ENCODE measurements at places on chromosomes 1 and 21. TPM values are rescaled to one million over a fixed set of nuclear protein-coding genes. Genes with fewer than 3 reads are reported as not detected.

DNA sequence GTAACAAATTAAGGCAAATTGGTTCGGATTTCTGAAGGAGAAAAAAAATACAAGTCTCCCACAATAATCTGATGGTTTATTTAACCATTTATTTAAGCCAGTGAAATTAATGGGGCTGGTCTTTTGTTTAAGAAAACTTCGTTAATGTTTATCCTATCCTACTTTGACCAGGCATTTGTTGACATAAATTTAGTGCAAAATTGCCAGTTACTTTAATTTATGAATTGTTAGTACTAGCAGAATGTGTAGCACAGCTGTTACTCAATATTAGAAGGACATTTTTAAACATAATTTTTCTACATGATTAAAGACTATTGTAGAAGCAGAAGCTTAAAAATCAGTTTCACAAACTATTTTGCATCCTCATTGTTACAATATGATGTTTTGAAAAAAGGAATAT is 687.6 kb upstream of the PTBP2 start:
- DNase-seq, result no peak

- DNase-seq, result no peak
Observed at GRCh38 chr21:35367553-35367952, 318.5 kb upstream of the RUNX1 start.

GRCh38 chr21:45556645-45557615 is 14.7 kb upstream of the SLC19A1 start:
- no peak for DNase-seq

DNA sequence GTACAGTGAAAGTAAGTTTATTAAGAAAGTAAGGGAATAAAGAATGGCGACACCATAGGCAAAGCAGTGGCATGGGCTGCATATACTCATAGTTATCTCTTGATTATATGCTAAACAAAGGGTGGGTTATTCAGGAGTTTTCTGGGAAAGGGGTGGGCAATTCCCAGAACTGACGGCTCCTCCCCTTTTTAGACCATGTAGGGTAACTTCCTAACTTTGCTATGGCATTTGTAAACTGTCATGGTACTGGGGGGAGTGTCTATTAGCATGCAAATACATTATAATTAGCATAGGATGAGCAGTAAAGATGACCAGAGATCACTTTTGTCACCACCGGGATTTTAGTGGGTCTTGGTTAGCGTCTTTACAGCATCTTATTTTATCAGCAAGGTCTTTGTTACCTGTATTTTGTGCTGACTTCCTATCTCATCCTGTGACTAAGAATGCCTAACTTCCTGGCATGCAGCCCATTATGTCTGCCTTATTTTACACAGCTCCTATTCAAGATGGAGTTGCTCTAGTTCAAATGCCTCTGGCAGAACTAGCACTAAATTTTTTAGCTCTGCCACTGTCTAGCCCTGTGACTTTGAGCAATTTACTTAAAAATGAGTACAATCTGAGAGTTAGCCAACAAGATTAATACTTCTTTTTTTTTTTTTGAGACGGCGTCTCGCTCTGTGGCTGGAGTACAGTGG is 110.3 kb upstream of the PALMD start:
- DNase-seq, result no peak

DNA sequence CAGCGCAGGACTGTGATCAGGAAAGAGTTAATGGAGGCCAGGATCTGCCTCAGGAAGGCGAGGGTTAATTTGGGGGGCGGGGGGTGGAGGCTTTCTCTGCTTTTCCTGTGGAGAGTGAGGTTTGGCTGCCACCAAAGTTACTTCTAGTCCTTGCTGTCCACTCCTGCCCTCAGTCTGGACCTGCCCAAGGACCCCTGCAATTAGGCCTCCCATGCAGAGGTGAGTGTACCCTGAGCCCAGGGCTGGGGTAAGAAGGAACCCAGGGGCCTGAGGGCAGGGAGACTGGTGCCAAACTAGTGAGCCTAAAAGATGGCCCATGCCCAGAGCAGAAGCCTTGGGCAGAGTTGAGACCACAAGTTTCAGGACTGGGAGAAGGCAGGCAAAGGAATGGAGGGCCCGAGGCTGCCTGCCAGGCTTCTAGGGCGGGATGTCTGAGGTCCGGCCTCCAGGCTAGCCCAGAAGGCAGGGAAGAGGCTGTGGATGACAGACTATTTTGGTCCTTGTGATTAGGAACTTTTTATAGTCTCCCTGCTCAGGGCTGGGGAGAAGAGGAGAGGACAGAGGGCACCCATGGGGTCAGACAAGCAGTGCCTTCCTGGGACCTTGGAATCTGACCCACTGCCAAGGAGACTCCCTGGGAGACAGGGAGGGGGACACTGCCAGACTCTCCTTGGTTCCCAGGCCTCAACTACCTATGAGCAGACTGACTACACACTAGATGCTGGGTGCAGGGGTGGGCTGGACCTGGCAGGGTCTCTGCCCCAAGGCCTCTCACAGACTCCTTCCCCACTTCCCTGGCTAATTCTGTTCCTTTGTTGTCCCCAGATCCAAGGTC is at the start of gene FAM110D:
FAM110D (plus strand) TSS at position 172 of the 835 bp plus-strand sequence. CDS start 2,213 bp downstream, outside the sequence.
- DNase-seq, result peak; percentile 39

- no peak for DNase-seq
Observed at GRCh38 chr1:91226741-91227140, 177.9 kb downstream of the HFM1 start.

- DNase-seq, result no peak
Observed at GRCh38 chr1:242412921-242413320, 111.6 kb downstream of the PLD5 start.

GRCh38 chr1:51234721-51235425 is 1.2 kb upstream of the RNF11 start:
- DNase-seq, result peak; percentile 59

GRCh38 chr1:12525311-12526181 is 92.5 kb downstream of the DHRS3 start:
- DNase-seq, result no peak

- DNase-seq, result no peak
Observed at GRCh38 chr1:844472-845026, 79.2 kb upstream of the SAMD11 start.

DNA sequence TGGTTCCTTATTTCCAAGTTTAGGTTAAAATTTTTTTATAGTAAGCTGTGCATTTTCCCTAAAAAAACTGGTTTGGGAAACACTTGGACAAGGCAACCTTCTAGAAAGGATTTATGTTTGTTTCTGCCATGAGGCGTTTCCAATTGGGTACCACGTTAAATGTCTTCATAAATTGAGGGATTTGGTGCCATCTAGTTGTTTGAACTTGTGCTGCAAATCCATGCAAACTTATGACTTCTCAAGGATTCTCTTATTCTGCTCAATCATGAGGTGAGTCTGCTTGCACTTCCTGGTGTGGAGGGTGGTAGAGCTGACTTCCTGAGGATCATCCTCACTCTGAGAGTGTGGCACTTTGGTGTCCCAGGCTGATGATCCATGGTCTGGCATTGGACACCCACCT is 123.3 kb downstream of the PCNX2 start:
- no peak for DNase-seq

DNA sequence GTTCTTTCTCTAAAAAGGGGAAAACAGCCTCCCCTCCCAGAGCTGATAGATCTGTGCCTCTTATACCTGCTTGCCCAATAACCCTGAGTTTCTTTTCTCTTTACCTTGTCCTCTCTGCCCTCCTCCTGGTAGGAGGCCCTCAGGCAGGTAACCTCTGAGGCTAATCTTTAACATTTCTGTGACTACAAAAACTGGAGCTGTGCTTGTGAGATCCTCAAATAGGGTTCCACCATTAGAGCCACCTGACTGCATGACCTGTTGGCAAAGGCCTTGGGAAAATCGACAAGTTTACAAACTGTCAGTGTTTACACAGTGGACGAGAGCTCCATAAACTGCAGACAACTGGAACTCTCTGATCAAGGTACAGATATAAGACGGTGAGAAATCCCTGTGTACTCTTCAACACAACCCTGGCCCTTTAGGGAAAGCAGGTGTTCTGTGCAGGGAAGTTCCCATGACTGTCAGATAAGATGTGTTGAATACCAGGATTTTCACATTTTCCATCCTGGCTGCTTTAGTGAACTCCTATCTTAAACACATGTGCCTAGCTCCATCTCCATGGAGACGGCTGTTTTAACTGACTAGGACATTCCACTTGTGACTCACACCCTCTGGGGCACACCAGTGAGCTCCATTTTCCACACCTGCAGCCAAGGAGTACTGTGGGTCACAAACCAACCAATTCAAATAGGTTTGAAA is 38.3 kb downstream of the ECE1 start:
- DNase-seq, result peak; percentile 70

DNA sequence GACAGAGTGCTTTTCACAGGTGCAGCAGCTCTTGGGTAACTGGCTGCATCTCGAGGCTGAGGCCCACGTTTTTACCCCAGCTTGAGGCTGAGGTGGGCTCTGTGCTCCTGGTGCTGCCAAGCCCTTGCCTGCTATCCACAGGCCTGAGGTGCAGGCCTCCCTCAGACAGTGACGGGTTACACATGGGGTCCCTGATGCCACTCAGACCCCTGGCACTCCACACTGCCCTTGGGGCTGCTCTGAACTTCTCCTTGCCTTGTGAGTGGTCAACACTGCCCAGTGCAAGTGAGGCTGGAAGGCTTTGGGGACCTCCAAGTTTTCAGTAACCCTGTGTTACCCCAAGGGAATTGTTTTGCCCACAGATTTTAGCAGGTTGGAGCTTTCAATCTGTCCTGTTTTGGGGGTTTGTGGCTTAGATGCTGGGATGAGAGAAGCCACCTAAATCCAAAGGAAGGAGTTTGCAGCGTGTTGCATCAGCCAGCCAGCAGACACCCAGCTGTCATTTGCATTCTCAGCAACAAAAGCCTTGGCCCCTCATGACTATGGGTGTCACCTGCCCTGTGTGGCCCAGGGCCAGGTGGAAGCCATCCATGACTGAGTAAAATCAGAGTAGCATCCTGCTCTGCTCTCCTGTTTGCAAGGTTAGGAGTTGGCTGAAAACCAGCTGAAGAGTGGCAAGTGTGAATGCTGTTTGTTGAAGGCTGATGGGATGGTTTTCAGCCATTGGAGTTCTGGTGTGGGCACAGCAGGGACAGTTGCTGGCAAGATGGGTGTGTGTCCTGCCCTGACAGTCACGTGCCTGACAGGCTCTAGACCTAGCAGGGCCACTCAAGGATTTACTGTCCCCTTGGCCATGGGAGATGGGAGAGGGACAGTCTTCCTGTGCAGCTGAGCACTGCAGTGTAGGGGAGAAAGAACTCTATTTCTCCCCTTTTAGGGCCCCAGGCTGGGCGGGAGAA is 3.2 kb downstream of the RNF187 start:
- DNase-seq, result peak; percentile 17

DNA sequence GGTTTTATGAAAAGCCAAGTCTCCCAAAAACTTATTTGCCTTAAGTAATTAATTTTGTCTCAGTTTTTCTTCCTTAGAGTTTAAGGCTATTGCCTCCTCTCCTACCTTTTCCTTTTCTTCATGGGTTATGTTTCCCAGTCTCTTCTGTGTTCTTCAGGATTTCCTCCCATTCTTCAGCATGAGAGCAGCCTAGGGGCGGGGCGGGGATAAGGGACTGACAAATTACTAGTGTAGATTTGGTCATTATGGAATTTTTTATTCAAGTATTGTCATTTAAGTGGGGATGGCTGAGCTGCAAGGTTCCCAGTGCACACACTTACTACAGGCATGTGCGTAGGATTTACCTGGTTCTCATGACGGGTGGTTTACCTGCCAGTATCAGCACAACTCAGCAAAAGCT is 35.2 kb upstream of the PIGV start:
- DNase-seq, result no peak

- peak; percentile 24 for DNase-seq
Observed at GRCh38 chr1:33763406-33763805, 100.5 kb upstream of the HMGB4 start.

DNA sequence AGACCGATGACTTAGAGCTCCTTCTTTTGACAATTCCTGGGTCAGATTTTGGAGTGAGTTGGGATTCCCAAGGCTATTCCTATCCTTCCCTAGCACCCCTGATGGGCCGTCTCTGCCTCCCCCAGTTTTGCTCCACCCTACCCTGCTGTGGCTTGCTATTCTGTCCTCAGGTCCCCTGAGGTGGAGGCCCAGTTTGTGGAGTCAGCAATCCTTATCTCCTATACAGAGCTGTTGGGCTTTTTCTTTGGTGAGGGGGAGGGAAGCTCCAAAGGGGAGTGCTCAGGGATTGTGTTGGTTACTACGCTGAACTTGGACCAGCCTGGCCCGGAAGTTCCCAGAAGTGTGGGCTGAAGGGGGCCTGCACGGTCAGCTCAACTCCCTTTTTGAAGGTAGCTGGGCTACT is 7.6 kb downstream of the SESN2 start:
- DNase-seq, result no peak

GRCh38 chr1:115596080-115596780 is 45.5 kb upstream of the VANGL1 start:
- peak; percentile 27 for DNase-seq

DNA sequence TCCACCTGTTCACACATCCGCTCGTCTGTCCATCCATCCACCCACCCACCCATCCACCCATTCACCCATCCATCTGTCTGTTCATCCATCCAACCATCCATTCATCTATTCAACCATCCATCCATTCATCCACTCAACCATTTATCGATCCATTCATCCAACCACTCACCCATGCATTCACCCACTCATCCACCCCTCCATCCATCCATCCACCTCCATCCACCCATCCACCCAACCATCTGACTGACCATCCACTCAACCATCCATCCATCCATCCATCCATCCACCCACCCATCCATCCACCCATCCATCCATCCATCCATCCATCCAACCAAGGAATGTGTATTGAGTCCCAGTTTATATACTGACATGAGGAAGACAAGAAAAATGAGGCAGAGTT is 73.1 kb downstream of the UMODL1 start:
- no peak for DNase-seq

DNA sequence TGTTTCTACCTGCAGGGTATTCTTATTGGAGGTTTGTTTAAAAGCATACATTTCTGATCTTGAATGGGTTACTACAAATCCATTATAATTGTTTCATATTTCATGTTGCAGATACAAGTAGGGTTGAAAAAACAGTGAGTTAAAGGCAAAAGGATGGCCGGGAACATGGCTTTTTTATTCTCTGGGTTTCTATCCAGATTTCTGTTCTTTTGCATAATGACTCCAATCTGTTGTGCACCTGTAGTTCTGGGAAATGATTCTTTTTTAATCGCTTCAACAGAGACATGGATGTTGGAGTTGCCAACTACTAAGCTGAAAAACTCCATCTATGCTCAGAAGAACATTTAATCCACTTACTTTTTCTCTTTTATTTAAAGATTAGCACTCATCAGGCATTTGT is 2.7 kb upstream of the ADAMTS1 start:
- peak; percentile 78 for DNase-seq

Gene HAO2
- polyA plus RNA-seq, result not detected

Gene ATP1A2
- polyA plus RNA-seq, result 77.3 TPM

Gene CADM3
- polyA plus RNA-seq, result 0.73 TPM

Gene THEM5
- 0.40 TPM for polyA plus RNA-seq

Gene GSTM5
- 22.0 TPM for polyA plus RNA-seq

Gene PROK1
- not detected for polyA plus RNA-seq

Gene ETV3L
- polyA plus RNA-seq, result not detected

Gene ERICH3
- polyA plus RNA-seq, result 0.07 TPM

Gene TAS1R1
- polyA plus RNA-seq, result 6.7 TPM

Gene ZFP69B
- polyA plus RNA-seq, result 3.5 TPM

Measured in muscle of back (tissue), 13 donors.